Stimulated activated CD8-positive, alpha-beta memory T cell treated with anti-CD3 and anti-CD28 coated beads, Interleukin-12 subunit alpha, Interleukin-12 subunit beta, amount 100 ng/mL, for 1 hour (primary cell): ENCODE measurements at places on chromosomes 7 and 10.

- DNase-seq = no peak
These were observed 80.4 kb downstream of the CLEC2L start for GRCh38 chr7:139603896-139604295.

DNA sequence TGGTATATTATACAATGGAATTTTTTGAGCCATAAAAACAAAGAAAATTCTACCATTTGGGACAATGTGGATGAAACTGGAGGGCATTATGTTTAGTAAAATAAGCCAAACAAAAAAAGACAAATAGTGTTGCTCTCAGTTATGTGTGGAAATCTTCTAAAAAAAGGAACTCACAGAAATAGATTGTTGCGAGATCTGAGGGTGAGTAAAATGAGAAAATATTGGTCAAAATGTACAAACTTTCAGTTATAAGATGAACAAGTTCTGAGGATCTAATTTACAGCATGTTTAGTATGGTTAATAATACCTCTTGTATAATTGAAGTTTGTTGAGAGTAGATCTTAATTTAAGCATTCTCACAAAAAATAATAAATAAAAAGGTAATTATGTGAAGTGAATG lies 291.2 kb downstream of the KIF20B start:
- no peak for DNase-seq

- no peak for DNase-seq
These were observed 73.0 kb downstream of the TCF7L2 start for GRCh38 chr10:113023017-113023416.

- no peak for DNase-seq
These were observed 5.9 kb downstream of the ZNF33A start for GRCh38 chr10:38016354-38016753.

DNA sequence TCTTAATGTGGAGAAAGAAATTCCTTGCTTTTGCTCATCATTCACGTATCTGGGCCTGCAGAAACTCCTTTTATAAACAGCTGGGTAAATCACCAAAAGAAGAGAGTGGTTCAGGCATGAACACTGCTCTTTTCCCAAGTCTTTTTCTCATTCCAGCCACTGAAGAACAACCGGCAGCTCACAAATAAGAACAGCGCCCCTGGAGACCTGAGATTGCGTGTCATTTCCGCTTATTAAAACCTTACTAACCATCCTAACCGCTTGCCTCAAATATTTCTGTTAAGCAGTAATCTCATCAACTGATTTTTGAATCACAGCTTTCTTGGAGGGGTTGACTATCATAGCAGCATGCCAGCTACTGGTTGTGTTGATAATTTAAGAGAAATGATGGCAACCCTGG lies 213.0 kb upstream of the PLXNA4 start:
- no peak for DNase-seq

DNA sequence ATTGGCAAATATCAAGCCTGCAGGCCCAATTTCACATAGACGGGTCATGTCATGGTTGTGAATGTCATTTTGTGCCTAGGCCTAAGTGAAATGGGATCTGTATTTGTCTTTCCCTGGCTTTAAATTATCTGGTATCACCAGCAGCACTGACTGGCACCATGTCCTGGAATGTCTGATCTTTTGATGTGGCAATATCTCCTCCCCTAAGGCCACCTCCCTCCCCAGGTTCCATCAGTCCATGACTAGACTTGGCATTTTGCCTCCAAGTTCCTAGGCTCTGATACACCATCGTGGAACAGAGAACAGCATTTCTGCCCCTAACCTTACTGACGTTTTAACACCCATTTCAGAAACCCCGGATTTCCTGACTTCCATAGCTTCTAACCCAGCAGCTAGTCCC lies 513.9 kb downstream of the GALNT17 start:
- no peak for DNase-seq

- no peak for DNase-seq
These were observed 2.9 kb downstream of the SH2D4B start for GRCh38 chr10:80540618-80540980.

DNA sequence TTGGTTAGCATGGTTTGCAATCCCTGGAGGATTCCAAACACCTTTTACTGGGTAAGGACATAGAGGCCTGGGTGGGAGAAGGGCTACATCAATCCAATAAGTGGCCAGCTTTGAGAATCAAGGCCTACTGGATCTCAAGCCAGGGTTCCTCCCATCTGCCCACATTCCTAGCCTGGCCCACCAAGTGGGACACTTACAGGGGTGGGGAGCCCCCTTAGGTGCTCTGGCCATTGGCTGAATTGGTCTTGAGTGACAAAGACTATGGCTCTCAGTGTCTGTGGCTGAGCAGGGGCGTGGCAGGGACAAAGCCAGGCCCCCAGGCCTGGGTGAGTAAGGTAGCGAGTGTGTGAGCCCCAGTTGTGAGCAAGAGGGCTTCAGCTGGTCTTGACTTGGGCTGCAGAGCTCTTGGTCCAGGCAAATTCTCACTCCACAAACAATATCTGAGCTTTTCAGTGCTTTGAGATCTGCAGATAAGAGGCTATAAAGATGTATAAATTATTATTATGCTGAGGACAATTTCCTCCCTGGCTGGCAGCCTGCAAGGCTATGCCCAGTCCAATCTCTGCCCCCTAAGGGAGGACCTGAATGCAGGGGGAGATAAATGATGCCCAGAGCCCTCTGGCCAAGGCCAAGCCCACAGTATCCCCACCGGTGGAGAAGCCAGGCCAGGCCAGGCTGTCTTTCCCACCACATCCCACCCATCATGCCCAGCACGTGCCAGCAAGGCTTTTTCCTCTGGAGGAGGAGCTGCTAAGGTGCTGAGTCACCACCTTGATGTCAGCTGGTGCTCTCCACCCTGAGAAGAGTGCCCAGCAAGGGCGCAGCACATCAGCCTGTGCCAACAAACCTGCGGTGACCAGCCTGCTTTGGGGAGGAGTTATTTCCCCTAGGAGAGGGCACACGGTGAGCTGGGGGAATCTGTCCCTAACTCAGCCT lies 80.7 kb upstream of the DUSP5 start:
- DNase-seq = no peak

DNA sequence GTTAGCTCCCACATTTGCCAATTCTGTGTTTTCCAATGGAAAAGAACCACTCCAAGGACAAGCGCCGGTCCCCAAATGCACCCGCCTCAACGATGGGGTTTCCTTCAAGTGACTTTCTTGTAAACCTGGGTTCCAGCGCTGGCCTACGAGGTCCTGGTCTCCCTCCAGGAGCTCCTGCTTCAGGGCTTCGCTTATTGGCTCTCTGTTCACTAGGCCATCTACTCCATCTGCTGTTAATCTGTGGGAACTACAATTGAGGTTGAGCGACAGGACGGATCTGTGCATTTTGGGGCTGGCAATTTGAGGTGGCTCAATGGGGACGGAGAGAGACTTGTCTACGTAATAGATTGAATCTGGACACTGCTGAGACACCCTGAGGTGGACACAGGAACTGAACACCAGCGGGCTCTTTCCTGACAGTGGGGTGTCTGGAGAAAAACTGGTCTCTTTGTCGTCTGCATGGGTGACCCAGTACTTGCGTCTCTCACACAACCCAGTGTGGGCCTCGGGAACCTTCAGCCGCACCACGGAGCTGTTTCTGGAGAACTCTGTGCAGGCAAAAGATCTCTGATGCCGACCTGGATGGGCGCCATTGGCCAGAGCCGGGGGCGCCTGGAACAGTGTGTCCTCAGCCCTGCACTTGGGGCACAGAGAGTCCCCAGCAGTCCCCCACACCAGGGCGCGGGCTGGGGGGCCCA lies 115.9 kb upstream of the ADAM12 start:
- DNase-seq = no peak

GRCh38 chr7:6248581-6248980 lies 23.8 kb downstream of the CYTH3 start:
- DNase-seq = no peak

- no peak for DNase-seq
These were observed 28.0 kb upstream of the SLC39A12 start for GRCh38 chr10:17923728-17924127.

- no peak for DNase-seq
These were observed 33.7 kb downstream of the R3HCC1L start for GRCh38 chr10:98168147-98168546.

- DNase-seq = no peak
These were observed 156.3 kb downstream of the PHF14 start for GRCh38 chr7:11130012-11130411.

DNA sequence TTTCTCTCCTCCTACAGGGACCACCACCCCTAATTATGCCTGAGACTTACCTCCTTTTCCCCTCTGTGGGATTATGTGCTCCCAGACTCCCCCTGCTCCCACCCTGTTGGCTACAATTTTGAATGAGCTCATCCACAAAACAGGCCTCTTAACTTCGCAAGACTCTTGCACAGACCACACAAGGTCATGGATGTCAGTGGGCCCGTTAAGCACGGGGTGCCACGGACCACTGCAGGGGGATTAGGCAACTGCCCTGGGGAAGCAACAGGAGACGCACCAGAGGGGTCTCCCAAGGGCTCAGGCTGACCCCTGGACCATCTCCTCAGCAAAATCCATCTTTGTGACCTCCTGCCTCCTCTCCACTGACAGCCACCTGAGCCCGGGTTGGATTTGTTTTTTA lies 42.1 kb upstream of the COL13A1 start:
- DNase-seq = no peak
